ENCODE measurements at places on chromosomes 5 and 9.
A peak's percentile ranks its signal among the peaks of the same experiment; 100 is the strongest.

DNA sequence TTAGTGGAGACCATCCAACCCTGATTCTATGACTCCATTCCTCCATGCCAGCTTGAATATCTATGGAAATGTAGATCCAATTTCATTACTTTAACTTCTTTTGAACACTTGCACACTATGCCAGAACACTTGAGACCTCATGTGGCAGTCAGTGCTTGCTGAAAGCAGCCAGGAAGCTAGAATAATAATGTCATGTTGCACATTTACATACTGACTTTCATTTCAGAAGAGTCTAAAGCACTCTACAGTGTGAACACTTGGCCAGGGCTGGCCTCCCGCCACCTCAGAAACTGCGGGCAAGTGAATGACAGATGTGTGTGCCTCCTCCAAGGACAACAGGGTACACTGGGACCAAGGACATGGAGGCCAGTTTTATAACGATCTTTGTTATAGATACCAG, 97.3 kb downstream of the SLF1 start:
- DNase-seq = no peak

- DNase-seq = no peak
These were observed 1594.2 kb upstream of the CDH9 start for GRCh38 chr5:28632607-28633006.

DNA sequence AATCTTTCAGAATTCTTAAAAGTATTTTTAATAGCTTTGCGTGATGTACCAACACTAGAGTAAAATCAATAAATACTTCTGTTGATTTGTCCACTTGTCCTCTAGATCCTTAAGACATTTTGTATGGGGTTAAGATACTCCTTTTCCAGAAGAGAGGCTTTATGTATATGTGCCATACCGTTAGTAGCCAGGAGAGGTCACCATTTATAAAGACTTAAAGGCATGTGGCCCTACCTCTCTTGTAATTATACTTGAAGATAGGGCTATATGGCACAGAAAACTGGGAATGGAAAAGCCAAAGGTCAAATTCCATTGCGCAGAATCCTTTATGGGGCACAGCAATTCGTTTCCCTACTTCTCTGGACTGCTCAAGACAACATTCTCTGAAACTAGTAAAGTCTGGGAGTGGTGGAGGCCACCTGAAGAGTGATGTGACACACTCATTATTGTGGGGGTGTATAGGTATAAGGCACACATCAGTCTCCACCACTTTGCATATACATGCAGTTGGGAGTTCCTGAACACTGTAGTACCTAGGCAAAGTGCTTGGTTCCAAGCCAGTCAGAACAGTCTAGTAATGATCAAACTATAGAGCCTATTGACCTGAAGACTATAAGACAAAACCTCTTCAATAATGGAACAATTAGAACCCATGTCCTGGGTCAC, 140.1 kb upstream of the FBXL17 start:
- DNase-seq = no peak

DNA sequence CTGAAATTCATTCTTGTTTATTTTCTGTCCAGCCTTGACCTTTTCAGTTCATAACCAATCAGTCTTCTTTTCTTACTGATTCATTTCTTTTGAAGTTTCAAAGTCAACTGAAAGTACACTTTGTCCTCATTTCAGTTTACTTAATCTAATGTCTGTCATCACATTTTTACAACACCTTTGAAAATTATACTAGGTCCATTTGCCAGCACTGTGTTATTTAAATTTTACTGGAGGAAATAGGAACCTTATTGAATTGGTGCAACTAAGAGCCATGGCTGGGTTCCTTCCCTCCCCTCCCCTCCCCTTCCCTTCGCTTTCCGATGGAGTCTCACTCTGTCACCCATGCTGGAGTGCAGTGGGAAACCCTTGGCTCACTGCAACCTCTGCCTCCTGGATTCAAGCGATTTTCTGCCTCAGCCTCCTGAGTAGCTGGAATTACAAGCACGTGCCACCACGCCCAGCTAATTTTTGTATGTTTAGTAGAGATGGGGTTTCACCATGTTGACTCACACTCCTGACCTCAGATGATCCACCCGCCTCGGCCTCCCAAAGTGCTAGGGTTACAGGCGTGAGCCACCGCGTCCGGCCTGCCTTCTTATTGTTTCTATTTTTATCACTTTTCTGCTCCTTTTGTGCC, 6.3 kb downstream of the RMI1 start:
- no peak for DNase-seq

DNA sequence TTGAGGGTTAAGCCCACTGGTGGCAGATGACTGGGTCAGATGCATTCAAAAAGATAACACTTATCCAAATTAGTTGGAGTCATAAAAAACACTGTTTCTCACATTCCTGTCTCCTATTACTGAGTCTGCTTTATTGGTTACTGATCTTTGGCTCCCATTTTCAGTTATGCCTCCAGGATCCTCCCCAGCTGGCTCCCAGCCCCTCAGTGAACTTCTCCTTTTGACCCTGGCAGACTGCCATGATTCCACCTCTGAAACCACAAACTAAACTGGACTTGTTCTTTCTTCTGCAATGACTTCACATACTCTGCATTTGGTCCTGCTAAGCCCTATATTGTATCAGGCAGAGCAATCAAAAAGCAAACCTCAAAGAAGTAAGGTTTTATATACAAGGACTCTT, 860.8 kb upstream of the DMAC1 start:
- no peak for DNase-seq

DNA sequence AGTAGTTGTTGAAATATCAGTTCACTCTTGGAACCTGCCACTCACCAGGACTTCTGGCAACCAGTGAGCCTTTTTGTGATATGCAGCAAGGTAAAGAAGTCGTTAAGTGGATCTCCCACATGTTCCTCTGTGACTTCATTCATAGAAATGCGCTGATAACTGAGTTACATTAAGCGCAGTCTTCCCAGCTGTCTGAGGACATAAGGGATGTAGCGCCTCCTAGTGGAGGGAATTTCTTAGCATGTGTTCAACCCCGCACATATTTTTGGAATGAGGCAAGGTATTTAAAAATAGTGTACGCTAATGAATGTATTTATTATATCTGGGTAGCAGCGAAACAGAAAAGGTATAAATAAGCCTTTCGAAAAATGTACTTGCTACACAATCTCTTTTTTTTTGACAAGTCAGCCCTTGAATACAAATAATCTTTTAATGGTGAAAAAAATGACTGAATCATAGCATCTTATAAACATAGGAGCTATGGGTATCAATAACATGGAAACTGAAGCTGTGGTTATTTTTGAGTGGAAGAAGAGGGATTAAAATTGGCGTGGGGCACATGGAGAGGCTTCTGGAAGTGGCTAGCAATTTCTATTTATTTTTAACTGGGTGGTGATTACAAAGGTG, 38.0 kb downstream of the PALM2AKAP2 start:
- peak; percentile 12 for DNase-seq

DNA sequence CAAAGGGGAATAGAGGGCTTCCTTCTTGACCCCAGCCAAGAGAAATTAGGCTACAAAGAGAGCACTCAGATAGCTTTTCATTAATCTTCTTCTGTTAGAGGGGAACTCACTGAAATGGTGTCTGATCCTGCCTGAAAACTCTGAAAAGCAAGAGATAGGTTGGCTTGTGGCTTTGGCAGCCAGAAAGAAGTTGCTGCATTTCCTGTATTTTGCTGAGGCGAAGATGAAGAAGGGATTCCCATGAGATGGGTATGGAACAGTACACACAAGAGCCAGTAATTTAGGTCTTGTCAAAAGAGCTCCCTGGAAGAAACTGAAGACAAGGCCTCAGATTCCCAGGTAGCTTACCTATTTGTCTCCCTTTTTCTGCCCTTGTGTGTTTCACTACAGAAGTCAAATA, 120.9 kb upstream of the TARS1 start:
- no peak for DNase-seq
